ENCODE measurements at places on chromosomes 1 and 21.
A peak's percentile ranks its signal among the peaks of the same experiment; 100 is the strongest.

- no peak for DNase-seq
These were observed 99.4 kb upstream of the S1PR1 start for GRCh38 chr1:101137144-101138126.

DNA sequence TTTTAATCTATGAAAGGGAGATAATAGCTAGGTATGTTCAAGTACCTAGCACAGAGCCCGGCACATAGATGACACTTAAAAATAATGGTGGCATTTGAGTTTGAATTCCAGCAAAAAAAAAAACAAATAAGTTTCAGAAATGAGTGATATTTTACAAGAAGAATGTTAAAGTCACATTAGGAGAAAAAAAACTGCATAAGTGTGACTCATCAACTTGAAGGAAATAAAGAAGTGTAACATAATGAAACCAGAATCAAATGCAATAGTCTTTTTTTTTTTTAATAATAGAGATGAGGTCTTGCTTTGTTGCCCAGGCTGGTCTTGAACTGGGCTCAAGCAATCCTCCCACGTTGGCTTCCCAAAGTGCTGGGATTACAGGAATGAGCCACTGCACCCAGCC lies 17.1 kb downstream of the DNASE2B start:
- DNase-seq: no peak

- DNase-seq: no peak
These were observed 21.9 kb upstream of the GPR157 start for GRCh38 chr1:9150582-9151327.

GRCh38 chr1:29623501-29623900 lies 387.2 kb downstream of the PTPRU start:
- DNase-seq: no peak

DNA sequence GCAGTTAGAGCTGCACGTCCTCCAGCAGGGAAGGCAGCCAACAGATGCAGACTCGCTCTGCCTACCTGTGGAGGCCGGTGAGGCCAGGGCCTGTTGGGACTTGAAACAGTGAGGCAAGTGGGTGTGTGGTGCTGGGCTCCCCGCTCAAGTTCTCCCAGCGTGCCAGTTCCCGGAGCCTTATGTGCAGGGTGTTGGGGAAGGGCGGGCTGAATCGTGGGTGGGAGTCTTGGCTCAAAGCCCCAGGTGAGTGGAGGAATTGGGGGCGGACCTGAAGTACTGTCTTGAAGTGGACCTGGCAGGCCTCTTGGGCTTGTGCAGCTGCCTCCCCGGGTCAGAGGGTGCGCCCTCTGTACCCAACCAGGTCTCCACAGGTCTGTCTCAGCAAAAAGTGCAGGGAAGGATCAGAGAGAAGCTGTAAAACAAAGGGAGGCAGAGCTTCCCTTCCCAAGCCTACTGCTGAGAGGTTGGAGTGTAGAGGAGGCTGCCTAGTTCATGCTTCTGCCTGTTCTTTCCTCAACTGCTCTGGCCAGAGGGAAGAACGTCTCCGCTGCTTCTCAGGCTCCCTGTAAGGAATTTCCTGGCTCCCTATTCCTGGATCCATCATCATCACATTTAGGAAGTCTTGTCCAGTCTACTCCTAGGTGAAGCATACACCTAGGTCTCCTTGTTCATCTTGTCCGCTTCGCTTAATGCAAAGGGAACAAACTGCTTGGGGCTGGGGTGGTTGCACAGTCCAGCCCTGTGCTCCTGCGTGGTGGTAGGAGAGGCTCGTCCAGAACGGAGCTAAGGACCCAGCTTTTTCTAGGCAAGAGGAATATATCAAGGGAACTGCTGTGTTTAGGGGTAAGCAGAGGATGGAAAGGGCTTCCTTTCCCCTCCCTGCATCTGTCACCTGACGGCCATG lies 14.9 kb downstream of the UTP11 start:
- no peak for DNase-seq

GRCh38 chr1:2786329-2787162 lies 14.9 kb downstream of the TTC34 start:
- peak; percentile 34 for DNase-seq

DNA sequence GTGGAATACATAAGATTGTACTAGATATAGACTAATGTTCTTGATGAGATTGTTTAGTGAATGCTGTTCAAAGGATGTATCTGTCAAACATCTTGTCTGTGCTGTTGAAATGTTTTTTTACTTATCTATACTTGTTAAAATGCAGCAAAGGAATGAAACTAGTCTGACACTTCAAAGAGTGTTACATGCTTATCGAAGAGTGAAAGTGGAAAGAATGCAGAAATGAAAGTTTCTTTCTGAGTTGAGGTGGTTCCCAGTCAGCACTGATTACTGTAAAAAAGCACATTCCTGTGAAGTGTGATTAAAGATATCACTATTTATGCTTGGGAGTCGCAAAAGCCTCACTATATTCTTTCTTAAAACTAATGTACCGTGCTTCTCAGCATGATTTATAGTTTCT lies 1225.2 kb downstream of the NCAM2 start:
- no peak for DNase-seq

DNA sequence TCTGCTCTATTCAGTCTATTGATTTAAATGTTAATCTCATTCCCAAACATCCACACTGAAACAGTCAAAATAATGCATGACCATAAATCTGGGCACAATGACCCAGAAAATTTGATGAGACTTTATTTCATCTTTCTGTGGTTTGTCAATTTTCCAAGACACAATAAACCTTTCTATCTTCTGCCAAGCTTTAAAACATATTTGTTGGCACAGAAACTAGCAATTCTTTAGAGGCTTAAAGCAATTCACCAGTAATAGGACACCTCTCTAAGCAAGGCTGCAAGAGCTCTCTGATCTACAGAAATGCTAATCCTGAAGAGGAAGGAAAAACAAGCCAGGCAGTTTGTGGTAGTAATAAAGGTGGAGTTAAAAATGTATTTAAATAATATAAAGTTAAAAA lies 113.7 kb downstream of the FCRL5 start:
- no peak for DNase-seq
